ENCODE measurements at places on chromosomes 11 and 22.

GRCh38 chr11:15057329-15057728, 16.1 kb upstream of the CALCB start:
- DNase-seq: no peak

DNA sequence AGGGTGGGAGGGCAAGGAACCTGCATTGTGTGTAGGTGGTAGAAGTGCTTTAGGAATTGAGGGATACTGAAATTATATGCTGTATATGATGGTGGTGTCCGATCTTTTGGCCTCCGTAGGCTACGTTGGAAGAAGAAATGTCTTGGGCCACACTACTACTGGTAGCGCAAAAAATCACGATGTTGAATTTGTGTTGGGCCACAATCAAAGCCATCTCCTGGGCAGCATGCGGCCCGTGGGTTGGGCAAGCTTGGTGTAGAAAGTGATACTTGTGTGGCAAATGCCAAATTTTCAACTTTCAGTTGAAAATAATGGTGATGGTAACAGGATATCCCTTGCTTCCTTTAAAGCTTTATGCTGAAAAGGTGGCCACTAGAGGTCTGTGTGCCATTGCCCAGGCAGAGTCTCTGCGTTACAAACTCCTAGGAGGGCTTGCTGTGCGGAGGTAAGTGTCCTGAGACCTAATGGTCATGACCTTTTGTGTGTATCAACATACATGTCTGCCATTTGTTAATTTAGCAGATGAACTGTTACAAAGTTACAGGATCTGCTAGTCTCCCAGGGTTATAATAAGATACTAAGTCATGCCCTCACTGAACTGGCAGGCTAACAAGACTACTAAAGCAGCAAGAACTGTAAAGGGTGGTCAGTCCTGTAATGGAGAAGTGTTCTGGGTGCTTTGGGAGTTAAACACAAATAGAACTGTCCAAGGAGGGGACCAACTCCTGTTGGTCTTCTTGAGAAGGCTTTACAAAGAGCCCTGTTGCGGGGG, 2.9 kb downstream of the RPS3 start:
- no peak for DNase-seq

DNA sequence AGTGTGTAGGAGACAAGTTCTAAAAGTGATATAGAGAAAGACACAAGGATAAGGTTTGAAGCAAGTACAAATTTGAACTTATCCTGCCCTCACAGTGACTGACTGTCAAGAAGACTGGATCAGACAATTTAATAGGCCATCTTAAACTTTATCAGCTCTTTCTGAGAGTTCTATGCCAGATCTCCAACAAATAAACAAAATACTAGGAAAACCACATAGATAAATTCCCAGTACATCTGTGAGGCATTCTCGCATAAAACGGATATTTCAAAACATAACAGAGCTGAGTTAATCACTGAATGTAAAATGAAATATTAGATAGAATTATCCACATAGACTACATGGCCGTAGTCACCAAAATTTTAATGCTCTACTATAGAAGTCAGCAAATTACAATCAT, 120.9 kb upstream of the LUZP2 start:
- no peak for DNase-seq

GRCh38 chr11:111206472-111206871, 39.1 kb upstream of the POU2AF2 start:
- DNase-seq: no peak

DNA sequence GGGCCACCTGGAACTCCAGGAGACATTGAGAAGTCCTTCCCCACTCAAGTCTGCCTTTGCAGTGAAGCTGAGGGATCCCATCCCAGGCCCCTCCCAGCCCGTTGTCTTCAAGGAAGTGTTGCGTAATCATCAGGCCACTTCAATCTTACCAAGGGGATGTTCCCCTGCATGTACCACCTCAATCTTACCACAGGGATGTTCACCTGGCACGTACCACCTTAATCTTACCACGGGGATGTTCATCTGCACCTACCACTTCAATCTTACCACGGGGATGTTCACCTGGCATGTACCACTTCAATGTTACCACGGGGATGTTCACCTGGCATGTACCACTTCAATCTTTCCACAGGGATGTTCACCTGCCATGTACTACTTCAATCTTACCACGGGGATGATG, 108.0 kb upstream of the SYN3 start:
- DNase-seq: no peak

DNA sequence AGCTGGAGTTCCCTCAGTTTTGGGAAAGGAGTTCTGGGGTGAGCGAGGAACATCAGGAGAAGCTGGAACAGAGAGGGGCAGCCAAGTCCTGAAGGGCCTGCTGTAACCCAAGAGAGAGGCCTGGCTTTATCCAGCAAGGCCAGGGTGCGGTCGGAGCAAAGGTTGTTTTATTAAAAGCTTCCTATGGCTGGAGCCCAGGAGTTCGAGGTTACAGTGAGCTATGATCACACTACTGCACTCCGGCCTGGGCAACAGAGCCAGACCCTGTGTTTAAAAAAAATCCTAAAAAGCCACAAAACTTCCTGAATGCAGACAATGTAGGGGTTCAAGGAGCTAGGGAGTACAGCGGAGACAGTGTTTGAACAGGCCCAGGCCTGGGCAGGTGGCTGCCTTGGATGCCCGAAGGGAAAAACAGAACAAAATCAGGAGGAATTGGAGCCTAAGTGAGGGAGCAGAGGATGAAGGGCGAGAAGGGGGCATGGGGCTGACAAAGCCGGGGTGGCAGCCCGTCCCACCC, 22.2 kb upstream of the MALAT1 start:
- no peak for DNase-seq

- no peak for DNase-seq
Observed at GRCh38 chr11:71127806-71128205, 124.6 kb downstream of the SHANK2 start.

GRCh38 chr11:19576903-19577302, 135.7 kb upstream of the NAV2 start:
- DNase-seq: no peak

- peak; percentile 99 for DNase-seq
Observed at GRCh38 chr11:66727282-66728037, 1.6 kb downstream of the SPTBN2 start.

- no peak for DNase-seq
Observed at GRCh38 chr22:32130464-32130863, 28.6 kb downstream of the C22orf42 start.

DNA sequence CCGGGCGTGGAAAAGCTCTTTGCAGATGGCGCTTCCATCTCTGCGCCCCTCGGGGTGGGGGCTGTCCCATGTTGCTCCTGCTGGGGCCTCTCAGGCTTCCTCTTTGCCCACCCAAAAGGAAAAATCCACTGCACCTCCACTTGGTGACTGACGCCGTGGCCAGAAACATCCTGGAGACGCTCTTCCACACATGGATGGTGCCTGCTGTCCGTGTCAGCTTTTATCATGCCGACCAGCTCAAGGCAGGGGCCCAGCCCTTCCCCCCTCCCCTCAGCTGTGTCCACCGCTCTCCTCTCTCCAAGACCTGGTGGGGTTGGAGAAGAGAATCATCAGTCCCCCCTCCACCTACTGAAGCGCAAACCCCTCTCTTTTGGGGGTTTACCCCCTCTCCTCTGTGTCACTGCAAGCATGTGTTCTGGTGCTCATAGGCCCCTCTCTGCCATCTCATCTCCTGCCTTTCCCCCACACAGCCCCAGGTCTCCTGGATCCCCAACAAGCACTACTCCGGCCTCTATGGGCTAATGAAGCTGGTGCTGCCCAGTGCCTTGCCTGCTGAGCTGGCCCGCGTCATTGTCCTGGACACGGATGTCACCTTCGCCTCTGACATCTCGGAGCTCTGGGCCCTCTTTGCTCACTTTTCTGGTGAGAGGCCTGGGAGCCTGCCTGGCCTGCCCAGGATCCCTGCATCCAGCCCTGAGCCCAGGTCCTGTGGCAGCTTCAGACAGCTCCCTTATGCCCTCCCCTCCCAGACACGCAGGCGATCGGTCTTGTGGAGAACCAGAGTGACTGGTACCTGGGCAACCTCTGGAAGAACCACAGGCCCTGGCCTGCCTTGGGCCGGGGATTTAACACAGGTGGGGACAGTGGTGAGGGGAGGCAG, 1.8 kb downstream of the LARGE2 start:
- DNase-seq: no peak

DNA sequence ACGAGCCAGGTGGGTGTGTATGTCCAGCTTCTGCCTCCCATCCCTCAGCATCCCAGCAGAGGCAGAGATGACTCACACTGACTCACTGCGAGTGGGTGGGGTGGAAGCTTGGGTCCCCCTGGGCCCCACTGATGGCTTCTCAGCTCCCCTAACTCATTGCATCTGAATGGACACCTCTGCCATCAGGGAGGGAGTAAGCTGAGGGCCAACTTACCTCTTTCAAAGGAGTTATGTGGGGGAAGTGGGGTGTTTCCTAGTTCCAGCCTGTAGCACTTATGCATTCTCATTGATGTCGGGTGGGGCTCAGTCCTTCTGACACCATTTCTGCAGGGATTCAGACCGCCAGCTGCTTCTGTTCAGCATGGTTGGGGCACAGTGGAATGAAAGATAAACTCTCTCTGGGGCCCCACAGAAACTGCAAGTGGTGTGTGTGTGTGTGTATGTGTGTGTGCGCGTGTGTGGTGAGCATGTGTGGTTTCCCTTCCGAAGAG, 1425.8 kb downstream of the TBC1D22A start:
- DNase-seq: no peak

GRCh38 chr11:118226296-118226695, 1.5 kb upstream of the JAML start:
- DNase-seq: no peak

DNA sequence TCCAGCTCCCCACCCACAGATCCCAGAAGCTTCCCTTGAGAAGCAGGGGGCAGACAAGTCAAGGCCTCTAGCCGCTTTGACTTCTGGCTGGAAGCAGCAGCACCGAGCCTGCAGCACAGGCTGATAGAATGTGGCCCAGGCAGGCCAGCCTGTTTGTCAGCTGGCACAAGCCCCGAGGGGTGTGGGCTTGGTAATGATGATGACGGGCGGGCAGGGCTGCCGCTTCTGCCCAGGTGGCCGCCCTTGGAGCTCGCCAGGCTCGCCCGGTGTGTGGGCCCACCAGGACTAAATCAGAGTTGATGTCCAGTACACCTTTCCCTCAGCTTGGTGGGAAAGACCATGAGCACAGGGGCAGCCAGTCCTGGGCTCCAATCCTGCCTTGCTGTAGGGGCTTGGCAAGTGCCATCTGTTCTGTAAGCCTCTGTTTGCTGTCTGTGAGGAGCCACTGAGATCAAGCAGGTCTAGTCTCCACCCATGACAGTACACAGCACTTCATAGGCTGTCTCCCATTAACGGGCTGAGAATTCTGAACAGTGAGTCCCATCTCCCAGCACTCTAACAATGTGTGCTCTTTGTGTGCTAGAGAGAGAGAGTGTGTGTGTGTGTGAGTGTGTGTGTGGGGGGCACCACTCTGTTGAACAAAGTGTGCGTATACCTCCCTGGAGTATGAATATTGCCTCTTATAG, 26.8 kb downstream of the MICAL2 start:
- no peak for DNase-seq

DNA sequence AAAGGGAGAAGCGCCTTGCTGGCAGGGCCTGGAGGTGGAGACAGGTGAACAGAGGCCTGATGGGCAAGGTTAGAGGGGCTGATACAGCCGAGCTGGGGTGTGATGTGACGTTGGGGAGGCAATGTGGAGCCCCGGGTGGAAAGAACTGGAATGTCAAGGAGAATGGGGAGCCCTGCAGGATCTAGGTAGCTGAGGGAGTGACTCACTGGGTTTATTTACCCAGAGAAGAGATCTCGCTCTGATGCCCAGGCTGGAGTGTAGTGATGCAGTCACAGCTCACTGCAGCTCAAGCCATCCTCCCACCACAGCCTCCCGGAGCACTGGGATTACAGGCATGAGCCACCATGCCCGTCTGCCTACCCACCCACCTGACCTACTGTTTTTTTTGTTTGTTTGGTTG, 1.9 kb upstream of the CYB5R3 start:
- no peak for DNase-seq

DNA sequence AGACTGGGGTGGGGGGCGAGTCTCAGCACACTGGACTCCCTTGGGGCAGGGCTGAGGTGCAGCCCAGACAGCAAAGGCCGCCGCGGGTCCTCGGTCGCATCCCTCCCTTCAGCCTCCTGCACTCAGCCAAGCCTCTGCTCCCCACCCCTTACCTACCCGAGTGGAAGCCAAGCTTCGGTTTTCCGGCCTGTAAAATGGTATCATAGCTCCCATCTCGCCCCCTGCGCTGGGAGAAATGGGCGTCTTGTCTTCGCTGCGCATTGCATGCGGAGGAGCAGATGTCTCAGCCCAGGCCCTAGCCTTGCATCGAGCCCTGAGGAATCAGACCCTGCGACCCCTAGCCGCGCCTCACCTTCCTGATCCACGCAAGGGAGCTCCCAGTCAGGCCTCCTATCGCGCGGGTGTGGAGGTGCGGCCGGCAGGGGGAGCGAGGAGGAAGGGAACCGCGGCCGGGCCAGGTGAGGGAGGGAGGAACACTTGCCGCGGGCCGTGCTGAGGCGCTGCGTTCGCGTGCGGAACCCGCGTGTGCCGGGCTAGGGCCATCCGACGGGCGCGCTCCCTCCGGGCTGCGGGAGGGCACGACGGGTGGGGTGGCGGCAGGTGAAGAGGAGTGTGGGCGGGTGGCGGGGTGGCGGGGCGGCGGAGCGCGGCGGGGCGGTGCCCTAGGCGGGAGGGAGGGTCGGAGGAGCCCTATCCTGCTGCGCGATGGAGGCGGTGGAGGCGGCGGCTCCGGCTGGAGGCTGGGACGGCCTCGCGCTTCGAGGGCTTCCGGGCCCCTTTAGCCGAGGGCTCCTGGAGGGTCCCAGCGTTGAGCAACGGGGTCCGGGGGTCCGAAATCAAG, 4.1 kb upstream of the TBX1 start:
- DNase-seq: peak; percentile 98

DNA sequence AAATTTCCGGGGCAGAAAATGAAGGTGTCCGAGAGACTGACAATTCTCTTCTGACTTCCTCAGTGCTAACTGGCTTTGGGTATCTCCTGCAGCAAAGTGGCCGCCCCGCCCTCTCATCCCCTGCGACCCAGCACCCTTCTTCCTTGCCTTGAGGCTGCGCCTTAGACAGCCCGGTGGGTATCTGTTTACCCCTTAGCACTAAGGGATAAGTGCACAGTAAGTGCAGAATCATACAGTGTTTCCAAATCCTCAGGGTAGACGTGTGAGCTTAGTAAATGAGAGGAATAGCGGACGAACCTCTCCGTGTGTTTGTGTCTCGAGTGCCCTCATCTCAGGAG, 368 bp upstream of the CHORDC1 start:
- DNase-seq: no peak

DNA sequence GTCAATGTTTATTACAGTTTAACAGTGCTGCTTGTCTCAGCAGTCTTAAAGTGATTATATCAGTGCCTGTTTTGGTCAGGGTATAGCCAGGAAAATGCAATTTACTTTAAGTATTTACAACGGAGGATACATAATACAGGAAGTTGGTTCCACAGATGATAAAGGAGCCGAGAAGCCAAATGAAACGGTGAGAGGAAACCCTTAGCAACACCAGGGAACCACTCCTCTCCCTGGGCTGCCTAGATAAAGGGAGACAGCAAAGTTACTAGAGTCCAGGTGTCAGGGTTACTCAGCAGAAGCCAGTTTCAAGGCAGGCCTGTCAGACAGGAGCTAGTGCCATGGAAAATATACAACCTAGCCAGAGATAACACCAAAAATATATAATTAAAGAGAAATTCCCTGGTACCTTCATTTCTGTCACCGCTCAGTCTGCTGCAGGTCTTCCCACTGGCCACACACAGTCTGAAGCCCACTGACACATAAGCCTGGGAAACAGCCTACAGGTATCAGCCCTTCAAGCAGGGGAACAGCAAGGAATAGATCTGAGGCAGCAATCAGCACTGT, 55.5 kb downstream of the FAM76B start:
- no peak for DNase-seq

All from HuH-7 (cell line).